ENCODE measurements at places on chromosomes 6 and 20.

DNA sequence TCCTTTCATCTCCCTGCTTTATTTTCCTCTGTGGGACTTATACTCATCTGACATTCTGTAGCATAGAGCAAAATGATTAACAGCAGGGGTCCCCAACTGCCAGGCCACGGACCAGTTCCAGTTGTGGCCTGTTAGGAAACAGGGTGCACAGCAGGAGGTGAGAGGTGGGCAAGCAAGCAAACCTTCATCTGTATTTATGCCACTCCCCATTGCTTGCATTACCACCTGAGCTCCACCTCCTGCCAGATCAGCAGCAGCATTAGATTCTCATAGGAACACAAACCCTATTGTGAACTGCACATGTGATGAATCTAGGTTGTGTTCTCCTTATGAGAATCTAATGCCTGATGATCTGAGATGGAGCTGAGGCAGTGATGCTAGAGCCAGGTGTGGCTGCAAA is 130.5 kb upstream of the SLC24A3 start:
- DNase-seq = no peak

DNA sequence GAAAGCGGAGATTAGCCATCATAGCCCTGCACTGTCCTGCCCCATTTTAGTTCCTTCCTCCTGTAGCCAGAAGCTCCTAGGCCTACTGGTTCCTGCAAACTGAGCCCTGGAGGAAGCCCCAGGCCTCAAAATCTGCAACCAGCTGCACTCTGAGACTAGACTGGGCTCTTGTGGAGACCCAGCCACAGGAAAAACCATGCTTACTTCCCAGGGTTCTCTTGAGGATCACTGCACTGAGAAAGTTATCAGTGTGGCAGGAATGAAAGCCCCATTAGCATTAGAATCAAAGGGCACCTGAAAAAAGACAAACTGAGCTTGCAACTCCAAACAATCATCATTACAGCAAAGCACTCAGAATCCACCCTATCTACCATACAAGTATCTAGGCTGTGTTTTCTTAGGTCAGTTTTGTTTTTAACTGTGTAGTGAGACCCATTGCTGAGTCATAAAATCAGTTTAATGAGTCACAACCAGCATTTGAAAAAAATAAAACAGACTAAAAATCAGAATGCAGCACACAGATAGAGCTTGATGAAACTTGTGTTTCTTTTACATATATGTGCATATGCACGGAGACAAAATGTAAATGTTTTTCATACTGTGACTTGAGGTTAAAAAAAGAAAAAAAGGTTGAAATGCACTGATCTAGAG is 91.0 kb downstream of the UNC5CL start:
- no peak for DNase-seq

GRCh38 chr6:117477988-117478852 is 4.3 kb upstream of the DCBLD1 start:
- no peak for DNase-seq

GRCh38 chr6:50128420-50129005 is 78.8 kb upstream of the DEFB112 start:
- no peak for DNase-seq

DNA sequence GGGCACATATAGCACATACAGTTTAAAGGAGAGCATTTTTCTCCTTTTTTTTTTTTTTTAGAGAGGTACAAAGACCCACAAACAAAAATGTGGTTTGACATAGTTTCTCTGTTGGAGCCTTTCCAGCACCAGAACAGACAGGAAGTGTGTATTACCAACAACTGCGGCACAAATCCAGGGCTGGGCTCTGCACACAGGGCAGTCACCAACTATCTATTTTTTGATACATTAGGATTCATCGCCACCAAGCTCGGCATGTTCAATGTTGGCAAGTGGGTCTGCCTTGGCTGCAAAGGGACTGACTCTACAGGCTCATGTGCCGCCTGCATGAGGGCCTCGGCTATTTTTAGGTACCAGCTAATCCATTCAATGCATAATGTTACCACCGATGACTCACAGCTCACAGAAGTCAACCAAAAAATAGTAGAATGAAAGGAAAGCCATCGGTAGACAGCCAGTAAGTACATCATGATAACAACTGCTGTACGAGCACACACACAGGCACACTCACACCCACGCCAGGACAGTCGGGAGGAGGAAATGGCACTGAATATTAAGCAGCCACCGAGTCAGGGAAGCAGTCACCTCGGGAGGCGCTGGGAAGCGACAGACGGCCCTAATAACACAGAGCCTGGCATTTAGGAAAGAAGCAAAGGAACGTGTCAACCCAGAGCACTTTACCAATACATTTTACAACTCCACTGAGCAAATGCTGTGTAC is 81.6 kb downstream of the GMPR start:
- peak; percentile 87 for DNase-seq
